Cortex of kidney (tissue), 1 donor: ENCODE measurements at places on chromosomes 13 and 19.

DNA sequence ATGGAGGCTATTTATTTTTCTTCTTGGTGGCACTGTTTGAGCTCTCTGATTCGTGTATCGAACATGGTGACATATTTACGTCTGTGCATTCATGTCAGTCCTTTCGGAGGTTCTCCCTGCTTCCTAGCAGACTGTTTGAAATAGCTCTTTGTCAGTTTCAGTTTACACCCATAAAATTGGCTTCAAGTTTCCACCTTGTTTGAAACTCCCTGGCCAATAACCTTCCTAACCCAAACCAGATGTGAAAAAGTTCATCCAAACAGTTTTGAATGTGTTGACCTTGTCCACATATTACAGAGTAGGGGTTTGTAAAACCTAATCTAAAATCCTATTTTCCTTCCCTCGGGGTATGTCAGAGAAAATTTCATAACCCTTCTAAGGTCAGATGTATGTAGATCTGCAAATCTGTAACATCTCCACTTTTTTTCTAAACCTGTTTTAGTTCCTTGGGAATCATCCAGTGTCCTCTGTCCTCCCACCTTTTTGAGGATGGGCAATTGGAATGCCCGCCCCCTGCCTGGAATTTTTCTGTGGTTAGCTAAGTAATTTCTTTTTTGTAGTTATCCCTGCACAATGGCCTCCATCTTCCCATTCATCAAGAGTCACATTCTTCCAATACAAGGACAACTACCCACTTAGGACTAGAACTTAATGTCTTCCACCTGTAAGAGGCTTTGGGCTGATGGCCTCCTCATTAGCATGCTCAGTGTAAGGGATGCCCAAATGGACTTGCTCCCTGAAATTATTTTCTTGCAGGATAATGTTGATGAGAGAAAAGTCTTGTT is 499.8 kb downstream of the GPC6 start:
- DNase-seq, result no peak

- no peak for DNase-seq
These were observed 29.1 kb downstream of the TUBGCP3 start for GRCh38 chr13:112558696-112559418.

GRCh38 chr19:883661-884211 is 9.3 kb downstream of the MED16 start:
- no peak for DNase-seq

DNA sequence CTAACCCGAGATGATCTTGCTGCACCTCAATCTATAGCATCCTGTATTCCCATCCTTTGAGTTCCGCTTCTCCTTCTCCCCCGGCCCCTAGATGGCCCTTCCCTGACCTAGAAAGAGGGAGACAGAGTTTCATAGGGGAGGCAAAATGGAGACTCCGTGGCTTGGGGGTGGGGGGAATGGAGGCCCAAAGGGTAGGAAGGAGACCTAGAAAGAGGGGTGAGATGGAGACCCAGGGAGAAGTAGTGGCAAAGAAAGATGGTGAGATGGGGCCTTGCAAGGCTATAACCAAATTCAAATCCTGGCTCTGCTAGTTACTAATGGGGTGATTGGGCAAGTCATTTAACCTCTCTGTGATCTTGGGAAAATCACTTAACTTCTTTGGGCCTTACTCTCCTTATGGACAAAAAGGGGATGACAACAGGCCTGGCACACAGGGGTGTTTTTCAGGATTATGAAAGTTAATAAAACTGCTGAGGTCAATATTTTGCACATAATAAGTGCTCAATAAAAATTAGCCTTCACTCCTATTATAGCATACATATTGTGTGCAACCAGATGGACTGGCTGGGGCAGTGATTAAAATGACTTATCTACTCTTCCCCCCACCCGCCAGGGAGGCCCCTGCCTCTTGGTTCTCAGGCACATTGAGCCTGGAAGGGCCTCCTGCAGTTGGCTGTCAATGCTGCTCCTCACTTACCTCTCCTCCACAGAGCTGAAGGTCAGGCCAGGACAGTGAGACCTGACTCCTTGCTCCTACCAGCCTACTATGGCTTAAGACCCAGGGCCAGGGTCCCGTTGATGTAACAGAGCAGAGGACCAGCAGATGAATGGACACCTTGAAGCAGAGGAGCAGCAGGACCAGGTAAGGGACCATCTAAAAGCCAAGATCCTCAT is 633 bp downstream of the SPHK2 start:
- no peak for DNase-seq
